ENCODE measurements at places on chromosomes 5 and 9. TPM values are rescaled to one million over a fixed set of nuclear protein-coding genes. Genes with fewer than 3 reads are reported as not detected.

The PCDHB10 gene
- 1.0 TPM for total RNA-seq

DNA sequence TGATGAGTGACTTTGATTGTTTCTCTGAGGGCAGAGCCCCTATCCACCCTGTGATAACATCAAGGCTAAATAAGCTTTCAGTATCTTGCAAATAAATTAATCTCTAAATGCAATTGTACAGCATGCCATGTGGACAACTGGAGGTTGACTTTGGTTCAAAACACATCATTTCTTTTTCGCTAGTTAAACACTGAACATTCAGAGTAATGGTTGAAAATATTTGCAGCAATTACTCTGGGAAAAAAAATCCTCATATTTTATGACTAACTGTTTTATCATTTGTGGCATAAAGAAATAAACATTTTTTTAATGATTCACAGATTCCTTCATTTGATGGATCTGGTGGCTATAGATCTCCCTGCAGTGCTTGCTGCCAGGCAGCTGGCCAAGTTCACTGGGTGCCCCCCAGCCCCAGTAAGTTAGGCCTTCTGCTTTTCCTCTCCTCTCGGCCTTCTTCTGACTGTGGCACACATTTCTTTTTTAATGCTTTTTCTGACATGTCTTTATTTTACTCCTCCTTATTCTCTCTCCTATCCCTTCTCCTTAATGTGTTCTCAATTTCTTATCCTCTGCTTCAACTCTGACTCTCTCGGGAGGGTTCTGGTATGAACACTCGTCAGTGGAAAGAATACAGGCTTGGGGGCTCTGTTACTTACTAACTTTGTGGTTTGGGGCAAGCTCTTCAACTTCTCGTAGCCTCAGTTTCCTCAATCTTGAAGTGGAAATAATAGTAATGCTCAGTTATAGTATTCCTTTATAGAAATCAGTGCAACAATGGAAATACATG, 69.6 kb downstream of the ADAMTSL1 start:
- no peak for DNase-seq

DNA sequence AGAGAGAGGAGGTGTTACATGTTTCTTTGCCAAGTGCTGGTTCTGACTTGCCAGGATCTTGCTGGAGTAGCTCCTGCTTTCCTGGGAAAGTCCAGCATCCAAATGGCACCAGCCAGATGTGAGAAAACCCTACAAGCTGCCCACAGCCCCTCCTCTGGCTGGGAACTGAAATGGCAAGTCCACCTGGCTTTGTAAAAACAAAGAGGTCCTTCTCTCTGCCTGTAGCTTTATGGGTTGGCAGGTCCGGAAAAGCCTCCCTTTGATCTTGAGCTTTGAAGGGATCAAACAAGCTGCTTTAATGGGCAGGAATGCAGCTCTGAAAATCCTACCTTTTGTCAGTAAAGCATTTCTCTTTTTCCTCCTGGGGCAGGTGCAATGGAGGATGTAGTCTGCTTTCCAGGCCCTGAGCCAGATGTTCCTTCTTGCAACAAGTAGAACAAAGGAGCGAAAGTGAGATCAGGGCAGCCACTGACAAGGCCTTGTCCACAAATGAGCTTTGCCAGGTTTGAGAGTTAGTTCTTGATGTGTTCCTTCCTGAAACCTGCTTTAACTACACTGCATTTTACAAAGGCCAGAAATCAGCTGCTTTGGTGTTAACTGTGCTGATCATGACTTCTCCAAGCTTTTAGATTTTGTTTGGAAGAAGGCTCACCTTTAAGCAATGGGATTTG, 456.7 kb downstream of the ZNF608 start:
- DNase-seq, result no peak

- no peak for DNase-seq
Measured at GRCh38 chr5:1784197-1785050, 15.2 kb downstream of the MRPL36 start.

DNA sequence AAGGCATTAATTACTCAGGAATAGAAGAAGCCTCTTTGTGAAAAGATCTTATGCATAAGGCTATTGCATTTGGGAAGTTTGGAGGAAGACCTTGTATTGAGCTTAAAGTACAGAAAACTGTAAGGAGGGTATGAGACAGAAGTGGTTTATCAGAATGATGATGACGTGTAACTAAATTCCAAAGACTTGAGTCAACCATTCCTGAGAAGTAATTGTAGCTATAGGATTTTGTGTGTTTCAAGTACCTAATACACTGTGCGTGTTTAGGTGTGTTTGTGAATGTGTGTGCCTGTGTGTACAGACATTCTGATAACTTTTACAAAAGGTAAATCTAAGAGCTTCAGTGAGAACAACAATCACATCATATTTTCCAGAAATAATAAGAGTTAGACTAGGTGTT, 46.5 kb upstream of the IRX2 start:
- no peak for DNase-seq

DNA sequence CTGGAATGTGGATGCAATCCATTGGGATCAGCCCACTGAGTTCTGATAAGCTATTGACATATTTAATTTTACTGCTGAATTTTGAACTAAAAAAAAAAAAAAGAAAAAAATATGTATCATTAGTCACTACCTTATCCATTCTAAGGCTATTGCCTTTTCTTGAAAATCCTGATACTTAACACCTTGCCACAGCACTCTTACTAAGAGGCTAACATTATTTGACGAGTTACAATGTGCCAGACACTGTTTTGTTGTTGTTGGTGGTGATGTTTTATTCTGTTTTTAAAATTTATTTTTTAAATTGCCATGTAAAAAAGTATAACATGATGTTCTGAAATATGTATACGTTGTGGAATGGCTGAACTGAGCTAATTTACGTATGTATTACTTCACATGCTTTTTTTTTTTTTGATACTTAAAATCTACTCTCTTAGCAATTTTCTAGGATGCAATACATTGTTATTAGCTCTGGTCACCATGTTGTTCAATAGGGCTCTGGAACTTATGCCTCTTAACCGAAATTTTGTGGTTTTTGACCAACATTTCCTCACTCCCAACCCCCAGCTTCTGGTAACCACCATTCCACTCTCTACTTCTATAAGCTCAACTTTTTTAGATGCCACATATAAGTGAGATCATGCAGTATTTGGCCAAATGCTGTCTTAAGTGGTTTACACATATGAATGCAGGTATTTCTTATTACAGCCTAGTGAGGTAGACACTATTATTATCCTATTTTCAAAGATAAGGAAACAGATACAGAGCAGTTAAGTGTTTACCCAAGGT, 134.8 kb upstream of the PCA3 start:
- no peak for DNase-seq

- DNase-seq, result no peak
Measured at GRCh38 chr5:80738466-80738865, 83.7 kb upstream of the DHFR start.

Data from lower leg skin (tissue), 4 donors.